AG20443 (cell line): ENCODE measurements at places on chromosomes 4 and X.

DNA sequence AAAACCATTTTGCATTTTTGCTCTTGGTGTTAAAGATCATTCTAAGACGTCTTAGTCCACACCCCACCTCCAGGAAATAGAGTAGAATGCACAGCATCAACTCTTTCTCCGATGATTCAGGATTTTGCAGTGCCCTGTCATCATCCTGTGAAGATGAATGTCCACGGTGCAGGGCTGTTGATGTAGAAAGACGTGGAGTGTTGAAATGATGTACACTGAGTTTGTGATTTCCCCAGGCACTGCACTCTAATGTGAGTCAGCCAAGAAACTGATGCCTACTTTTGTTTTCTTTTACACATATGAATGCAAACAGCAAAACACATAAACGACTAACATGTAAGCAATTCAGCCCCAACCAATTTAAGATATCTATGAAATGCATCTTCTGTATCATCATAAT, 10.5 kb downstream of the LGI2 start:
- peak; percentile 22 for DNase-seq

DNA sequence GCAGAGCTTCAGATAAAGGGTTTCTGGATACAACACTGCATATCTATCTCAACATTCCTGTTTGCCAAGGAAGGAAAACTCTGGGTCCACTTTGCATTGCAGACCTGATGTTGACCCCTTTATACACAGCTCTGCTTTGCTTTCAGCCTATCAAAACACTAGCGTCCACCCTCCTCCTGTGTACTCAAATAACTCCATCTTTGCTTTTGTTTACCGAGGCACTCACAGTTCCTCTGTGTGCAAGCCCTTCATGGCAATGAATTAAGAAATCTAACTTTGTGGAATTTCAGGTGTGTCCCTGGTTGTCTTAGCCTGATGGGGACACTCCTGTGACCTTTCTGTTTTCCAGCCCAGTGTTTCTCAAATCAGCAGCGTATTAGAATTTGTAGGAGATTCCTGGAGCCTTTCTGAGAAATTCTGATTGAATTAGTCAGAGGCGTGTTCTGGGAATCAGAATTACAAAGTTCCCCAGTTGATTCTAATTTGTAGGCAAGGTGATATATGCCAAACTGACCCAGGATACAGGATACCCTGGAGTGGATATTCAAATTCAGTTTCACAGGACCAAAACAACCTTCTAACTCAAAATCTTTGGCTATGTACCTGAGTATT, 68.6 kb downstream of the DTHD1 start:
- DNase-seq, result no peak

DNA sequence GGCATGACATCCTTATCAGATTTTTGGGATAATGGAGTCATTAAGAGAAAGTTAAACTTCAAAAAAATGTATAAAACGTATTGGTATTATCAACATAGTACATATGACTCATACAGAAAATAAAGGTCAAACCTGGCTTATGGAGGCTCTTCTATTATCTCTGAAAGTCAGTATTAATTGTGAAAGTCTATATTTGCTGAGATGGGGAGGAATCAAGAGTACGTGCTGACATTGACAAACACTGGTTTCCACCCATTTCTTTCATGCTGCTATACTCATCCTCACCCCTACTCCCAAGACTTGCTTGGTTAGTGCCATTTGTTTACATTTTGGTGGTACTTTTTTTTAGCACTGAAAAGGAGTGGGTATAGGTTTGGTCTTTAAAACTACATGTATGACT, 30.8 kb upstream of the PLA2G12A start:
- no peak for DNase-seq

DNA sequence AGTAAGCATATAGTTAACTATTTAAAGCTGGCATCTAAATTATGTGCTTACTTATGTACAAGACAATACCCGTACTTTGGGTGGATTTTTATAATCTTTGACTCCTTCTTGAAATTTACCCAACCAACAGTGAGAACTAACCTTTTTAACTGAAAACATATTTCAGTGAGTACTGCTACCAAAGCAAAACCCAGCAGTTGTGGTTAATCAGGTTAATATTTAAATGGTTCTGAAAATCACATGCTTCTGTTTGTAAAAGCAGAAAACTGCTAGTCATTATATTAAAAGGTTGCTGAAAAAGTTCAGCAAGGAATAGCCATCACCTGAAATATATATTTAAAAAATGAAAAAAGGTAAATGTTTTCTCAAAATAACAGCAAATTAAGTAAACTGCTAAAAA, 20.0 kb downstream of the UBE2D3 start:
- no peak for DNase-seq

DNA sequence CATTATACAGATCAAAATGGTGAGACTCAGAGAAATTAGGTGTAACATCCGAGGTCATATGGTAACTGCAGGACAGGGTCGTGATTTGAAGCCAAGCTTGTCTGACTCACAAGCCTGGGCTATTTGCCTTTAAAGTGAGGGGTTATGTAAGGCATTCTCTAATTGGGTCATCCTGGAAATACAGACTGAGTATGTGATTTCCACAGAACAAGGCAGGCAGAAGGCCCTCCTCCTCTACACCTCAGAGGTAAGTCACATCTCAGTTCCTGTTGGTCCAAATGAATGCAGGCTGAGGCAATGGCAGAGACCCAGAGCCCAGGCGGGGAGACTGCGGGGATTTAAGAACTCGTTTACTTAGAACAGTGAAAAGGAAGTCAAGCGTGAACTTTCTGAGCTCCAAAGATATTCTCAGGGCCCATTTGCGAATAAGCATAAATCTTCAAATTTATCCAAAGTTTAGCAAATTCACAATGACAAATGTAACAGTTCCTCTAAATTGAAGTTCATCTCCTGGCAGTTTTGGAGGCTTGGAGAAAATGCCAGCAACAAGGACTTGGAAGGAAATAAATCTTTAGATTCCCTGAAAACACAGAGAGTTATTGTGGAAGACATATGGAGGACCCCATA, 153.3 kb downstream of the LDB2 start:
- peak; percentile 83 for DNase-seq

GRCh38 chr4:23720556-23720955, 169.3 kb downstream of the PPARGC1A start:
- no peak for DNase-seq

DNA sequence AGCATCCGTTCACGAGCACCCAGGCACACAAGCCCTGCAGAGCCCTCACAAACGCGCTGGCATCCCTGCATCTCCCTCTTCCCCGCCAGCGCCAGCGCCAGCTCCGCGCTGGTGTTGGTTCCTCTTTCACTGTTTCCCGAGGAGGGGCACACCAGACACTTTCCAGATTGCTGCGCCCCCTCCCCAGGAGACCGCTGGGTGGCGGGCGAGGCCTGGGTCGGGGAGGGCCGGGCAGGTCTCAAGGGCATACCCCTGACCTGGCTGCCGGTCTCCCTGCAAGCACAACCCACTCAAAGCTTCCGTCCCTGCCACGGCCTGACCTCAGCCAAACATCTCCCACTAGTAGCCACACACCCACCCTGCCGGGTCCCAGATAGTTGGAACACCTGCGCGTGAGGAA, 2.2 kb upstream of the NKX1-1 start:
- no peak for DNase-seq

DNA sequence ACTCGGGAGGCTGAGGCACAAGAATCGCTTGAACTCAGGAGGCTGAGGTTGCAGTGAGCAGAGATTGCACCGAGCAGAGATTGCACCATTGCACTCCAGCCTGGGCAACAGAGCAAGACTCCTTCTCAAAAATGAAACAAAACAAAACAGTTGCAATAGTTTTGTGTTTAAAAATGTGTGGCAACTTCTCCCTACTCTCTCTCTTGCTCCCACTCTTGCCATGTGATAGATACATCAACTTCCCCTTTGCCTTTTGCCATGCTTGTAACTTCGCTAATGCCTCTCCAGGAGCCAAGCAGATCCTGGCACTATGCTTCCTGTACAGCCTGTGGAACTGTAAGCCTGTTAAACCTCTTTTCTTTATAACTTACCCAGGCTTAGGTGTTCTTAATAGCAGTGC, 52.5 kb upstream of the INTU start:
- no peak for DNase-seq

DNA sequence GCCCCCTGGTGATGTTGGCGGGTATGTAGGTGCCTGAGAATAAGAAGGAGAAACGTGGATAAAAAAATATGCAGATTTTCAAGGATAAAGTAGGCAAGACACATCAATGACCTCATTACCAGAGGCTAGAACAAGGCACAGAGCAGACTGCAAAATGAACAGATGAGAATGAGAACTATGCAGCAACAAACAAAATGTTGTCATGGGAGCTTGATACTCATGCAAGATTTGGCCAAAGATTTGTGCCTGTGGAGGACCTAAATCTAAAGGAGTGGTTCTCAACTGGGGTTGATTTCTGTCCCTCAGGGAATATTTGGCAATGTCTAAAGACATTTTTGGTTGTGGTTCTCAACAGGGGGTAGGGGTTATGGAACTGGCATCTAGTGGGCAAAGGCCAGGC, 177.3 kb downstream of the FRMPD4 start:
- peak; percentile 33 for DNase-seq

- DNase-seq, result peak; percentile 23
Measured at GRCh38 chrX:51614353-51615012, 4.2 kb downstream of the CENPVL3 start.

GRCh38 chrX:119686087-119686691, 6.8 kb downstream of the SEPTIN6 start:
- peak; percentile 25 for DNase-seq

- no peak for DNase-seq
Measured at GRCh38 chrX:57952320-57952678, 42.0 kb upstream of the ZXDA start.

- DNase-seq, result no peak
Measured at GRCh38 chr4:122826079-122826527, 528 bp upstream of the FGF2 start.

DNA sequence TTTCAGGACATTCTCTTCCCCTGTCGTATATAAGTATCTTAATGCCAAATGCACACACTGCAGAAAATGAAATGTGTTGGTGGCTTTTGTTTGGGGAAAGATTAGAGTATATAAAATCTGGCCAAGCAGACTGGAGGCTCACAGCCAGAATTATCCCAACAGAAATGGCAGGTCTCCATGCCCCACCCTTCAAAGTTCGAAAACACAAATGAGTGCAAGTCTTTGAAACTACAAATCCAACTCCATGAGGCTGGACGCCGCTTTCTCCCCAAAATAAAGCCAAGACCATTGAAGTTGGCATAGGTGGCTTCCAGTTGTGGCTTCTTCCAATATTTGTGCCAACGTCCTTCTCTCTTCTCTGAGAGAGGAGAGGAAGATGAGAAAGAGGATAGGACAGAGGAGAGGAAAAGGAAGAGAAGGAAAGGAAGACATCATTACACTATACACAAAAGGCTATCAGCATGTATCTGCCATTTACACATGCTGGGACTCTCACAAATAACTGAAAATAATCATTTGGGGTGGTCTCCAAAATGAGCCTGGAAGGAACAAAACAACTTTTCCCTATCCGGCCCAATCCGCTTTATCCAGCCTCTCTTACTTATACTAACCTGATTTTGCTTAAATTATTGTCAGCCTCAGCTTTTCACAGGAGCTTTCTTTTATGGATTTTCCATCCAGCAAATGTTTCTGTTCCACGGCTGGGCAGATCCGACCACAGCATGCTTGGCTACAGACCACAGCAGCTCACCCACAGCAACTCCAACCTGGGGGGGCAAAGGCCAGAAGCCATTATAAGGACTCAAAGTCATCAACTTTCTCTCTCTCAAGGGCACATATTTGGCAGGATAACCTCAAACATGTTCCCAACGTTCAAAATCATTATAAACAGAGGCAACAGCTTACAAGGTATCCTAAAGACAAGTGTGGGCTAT, 71.7 kb downstream of the APBB2 start:
- DNase-seq, result peak; percentile 62

DNA sequence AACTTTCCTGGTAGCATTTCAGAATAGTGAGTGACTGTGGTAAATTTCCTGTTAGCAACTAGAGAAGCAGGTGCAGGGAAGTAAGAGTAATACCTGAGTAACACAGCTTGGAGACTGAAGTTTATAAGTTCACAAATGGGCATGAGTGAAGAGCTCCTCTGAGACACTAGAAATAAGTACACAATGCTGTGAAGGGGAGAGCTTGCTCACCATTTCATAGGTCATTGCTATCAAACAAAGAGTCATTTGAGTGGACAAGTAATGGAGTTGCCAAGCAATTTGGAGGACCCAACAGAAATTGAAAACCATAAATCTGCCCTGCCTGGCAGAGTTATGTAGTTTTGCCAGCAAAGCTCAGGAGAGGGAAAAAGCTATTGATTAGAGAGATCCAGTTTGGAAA, 523.6 kb downstream of the TRAM1L1 start:
- no peak for DNase-seq

DNA sequence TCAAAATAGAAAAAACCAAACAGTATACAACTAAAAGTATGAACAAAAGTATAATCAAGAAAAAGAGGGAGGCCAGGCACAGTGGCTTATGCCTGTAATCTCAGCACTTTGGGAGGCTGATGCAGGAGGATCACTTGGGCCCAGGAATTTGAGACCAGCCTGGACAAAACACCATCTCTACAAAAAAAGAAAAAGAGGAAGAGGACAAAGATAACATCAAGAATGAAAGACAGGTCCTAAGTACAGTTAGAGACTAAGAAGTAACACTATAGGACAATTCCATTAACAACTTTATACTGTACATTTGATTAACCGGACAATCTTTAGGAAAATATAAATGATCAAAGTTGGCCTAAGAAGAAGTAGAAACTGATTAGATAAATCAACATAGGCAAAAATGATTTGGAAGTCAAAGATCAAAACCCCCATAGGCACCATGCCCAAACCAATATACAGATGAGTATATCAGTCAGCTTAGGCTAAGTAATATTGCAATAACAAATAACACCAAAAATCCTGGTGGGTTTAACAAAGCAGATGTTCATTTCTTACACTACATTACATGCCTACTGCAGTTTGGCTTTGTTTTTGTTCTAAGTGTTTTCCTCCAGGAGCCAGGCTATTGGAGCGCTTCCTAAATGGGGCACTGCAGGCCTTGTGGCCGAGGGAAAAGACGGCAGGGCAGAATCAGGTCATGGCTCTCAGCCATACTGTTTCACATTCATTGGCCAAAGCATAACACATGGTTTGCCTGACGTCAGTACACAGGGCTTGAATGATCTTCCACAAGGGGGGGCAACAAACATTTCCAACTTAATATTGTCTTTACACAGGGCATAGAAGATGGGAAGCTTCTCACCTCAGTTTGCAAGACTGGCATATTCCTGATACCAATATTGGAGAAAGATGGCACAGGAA, 42.2 kb upstream of the HGFAC start:
- no peak for DNase-seq

DNA sequence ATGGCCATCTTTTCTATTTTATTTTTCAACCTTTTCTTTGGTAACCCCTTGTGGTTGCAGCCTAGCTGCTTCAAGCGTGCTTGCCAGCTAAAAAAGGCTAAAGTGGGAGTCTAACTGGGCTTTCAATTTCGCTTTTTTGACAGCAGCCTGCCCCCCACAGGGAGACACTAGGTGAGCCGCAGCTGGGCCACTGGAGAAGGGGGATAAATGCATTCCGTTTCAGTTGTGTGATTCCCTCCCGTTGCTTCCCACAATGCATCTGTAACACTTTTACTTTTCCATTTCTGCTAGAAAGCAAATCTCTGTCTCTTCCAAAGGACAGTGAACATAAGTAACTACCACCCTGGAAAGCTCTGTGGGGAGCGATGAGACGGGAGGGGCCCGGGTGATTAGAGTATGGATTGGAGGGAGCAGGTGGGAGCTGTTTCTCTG, 86.3 kb upstream of the RAPGEF2 start:
- DNase-seq, result no peak
